Small intestine (tissue), 16 donors: ENCODE measurements at places on chromosomes 1 and 21. TPM values are rescaled to one million over a fixed set of nuclear protein-coding genes. Genes with fewer than 3 reads are reported as not detected.

- no peaks in the 10 kb centered on the region for H3K27me3 ChIP-seq
- H3K4me3 ChIP-seq, result no peak overlapping the region
- no peak overlapping the region for H3K27ac ChIP-seq
- no peaks in the 10 kb centered on the region for H3K4me1 ChIP-seq
- peak; percentile 20 for DNase-seq
Observed at GRCh38 chr1:42852608-42852980, 6.2 kb downstream of the ZNF691 start.

- DNase-seq, result no peak
- peak overlapping the region; percentile 93 for H3K27ac ChIP-seq
- peaks cover 12% of the 10 kb centered on the region for H3K36me3 ChIP-seq
- H3K27me3 ChIP-seq, result no peaks in the 10 kb centered on the region
- H3K4me1 ChIP-seq, result peaks cover 10% of the 10 kb centered on the region
- no peak overlapping the region for H3K4me3 ChIP-seq
Observed at GRCh38 chr21:34520764-34521508, 8.9 kb upstream of the KCNE1 start.

DNA sequence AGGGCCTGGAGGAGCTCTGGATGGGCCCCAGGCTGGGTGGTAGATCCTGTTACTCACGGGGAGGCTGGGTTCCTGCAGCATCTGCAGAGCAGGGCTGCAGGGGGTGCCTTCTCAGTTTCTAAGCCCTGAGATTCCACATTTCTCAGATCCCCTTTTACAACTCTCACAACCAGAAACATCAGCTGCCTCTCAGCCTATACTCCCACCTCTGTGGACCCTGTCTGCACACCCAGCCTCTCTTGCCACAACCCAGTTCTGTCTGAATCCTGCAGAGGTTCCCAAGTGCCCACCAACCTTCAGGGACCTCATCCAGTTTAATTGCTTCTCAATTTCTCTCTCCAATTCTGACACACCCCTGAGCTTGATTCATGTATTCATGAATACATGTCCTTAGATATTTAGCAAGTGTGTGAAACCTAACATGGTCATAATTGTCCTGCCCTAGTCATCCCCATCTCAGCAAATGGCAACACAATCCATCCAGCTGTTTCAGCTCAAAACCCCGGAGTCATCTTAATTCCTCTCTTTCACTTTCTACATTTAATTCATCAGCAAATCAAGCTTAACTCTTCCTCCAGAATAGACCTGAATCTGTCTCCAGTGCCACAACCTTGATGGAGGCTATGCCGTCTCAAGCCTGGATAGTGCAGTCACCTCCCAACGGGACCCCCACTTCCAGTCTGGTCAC is 57.0 kb upstream of the NEK2 start:
- H3K27ac ChIP-seq, result no peak overlapping the region
- H3K27me3 ChIP-seq, result no peaks in the 10 kb centered on the region
- DNase-seq, result no peak
- H3K36me3 ChIP-seq, result no peaks in the 10 kb centered on the region

DNA sequence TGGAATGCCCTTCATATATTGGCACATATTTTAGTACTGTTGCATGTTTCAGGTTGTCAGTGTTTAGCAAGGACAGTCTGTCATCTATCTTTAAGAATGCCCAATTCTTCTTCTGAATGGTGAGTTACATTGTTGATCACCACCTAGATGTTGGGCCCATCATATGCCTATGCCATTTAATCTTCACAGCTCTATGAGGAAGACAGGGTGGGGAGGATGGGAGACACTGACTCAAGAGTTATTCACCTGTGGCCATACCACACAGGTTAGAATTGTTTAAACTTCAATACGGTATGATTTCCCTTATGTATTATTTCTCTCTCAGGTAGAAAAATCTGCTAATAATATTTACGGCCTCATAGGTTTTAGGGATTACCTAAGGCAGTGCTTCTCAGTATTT is 44.8 kb downstream of the MPZL1 start:
- no peak for DNase-seq
- H3K27ac ChIP-seq, result no peak overlapping the region
- no peaks in the 10 kb centered on the region for H3K4me1 ChIP-seq
- no peak overlapping the region for H3K4me3 ChIP-seq
- H3K27me3 ChIP-seq, result no peaks in the 10 kb centered on the region
- peaks cover 2% of the 10 kb centered on the region for H3K36me3 ChIP-seq

- H3K27ac ChIP-seq, result no peak overlapping the region
- H3K4me1 ChIP-seq, result no peaks in the 10 kb centered on the region
- no peaks in the 10 kb centered on the region for H3K27me3 ChIP-seq
- H3K4me3 ChIP-seq, result no peak overlapping the region
- DNase-seq, result no peak
Observed at GRCh38 chr1:195999022-195999421, 609.2 kb downstream of the KCNT2 start.

GRCh38 chr1:101295209-101295608 is 58.4 kb downstream of the S1PR1 start:
- H3K4me1 ChIP-seq, result no peaks in the 10 kb centered on the region
- no peak overlapping the region for H3K4me3 ChIP-seq
- peaks cover 4% of the 10 kb centered on the region for H3K27me3 ChIP-seq

DNA sequence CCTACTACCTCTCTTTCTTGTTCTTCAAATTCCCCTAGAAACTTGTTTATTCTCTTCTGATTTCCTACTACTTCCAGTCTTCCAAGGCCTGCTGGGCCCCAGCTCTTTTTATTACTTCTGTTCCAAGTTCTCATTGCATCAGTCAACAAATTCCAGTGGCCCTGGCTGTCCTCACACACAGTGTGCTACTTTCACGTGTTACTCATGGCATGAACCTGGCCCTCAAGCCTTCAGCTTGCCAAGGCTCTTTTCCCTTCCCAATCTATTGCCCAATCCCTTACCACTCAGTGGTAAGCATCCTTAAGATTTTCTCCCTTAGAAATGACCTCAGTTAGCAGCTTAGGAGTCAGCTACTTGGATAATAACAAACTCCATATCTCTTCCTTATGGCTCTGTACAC is 613.5 kb downstream of the LMO4 start:
- H3K4me3 ChIP-seq, result no peak overlapping the region
- H3K4me1 ChIP-seq, result no peaks in the 10 kb centered on the region
- peak; percentile 77 for DNase-seq

GRCh38 chr1:169484683-169485430 is 887 bp downstream of the SLC19A2 start:
- H3K4me1 ChIP-seq, result peaks cover 28% of the 10 kb centered on the region
- H3K27ac ChIP-seq, result peak overlapping the region; percentile 91
- no peaks in the 10 kb centered on the region for H3K36me3 ChIP-seq

GRCh38 chr1:54806931-54807611 is 5.9 kb upstream of the TTC22 start:
- no peak for DNase-seq
- no peak overlapping the region for H3K4me3 ChIP-seq
- peak overlapping the region; percentile 33 for H3K27ac ChIP-seq
- peaks cover 19% of the 10 kb centered on the region for H3K4me1 ChIP-seq

DNA sequence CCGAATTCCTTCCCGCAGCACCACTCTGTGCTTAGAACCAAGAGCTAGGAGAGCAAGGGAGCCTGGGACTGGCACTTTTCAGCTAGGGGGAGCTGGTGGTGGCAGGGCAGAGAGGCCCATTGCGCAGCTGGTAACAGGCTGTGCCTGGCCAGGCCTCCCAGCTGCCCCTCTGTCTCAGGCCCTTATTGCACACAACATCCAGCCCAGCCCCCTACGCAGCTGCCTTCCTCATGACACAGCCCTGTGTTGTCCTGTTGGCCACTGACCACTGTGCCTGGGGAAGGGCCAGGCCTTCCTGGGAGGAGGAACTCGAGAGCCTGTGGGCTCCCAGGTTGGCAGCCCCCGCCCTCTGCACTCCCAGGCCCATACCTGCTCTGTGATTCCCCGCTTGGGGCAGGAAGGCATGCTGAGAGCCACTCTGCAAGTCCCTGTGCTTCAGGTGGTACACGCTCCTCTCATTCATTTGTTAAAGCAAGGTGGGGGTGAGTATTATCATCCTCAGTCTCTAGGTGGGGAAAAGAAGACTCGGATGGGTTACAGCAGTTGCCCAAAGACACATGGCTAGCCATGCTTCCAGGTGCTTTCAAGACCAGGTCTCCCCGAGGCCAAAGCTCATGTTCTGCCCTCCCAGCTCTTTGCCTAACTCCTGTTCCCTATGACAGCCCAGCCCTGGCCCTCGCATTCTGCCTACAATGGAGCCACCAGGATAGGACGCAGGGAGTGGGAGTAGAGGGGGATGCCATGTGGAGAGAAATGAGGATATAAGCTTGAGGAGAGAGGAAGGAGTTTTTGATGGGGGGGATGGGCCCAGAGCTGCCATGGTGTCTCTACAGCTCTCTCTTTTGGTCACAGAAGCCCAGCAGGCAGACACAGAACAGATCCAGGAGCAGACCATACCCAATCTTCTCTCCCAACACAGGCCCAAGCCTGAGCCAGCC is 81.8 kb downstream of the TMEM53 start:
- no peak overlapping the region for H3K27ac ChIP-seq
- H3K27me3 ChIP-seq, result no peaks in the 10 kb centered on the region
- no peak overlapping the region for H3K4me3 ChIP-seq
- H3K4me1 ChIP-seq, result peaks cover 23% of the 10 kb centered on the region
- no peak for DNase-seq

GRCh38 chr1:193417945-193418744 is 231.7 kb upstream of the B3GALT2 start:
- DNase-seq, result peak; percentile 79
- no peak overlapping the region for H3K4me3 ChIP-seq
- peak overlapping the region; percentile 17 for H3K27ac ChIP-seq
- no peaks in the 10 kb centered on the region for H3K36me3 ChIP-seq
- no peaks in the 10 kb centered on the region for H3K4me1 ChIP-seq
- no peaks in the 10 kb centered on the region for H3K27me3 ChIP-seq

GRCh38 chr1:6087377-6087772 is 41.7 kb downstream of the KCNAB2 start:
- no peaks in the 10 kb centered on the region for H3K4me1 ChIP-seq
- no peak overlapping the region for H3K27ac ChIP-seq
- H3K4me3 ChIP-seq, result no peak overlapping the region
- H3K36me3 ChIP-seq, result no peaks in the 10 kb centered on the region
- H3K27me3 ChIP-seq, result no peaks in the 10 kb centered on the region

GRCh38 chr1:16727190-16728111 is 12.9 kb upstream of the RNU1-4 start:
- DNase-seq, result no peak
- peaks cover 11% of the 10 kb centered on the region for H3K27me3 ChIP-seq
- H3K36me3 ChIP-seq, result no peaks in the 10 kb centered on the region
- no peaks in the 10 kb centered on the region for H3K4me1 ChIP-seq
- no peak overlapping the region for H3K27ac ChIP-seq
- H3K4me3 ChIP-seq, result no peak overlapping the region

GRCh38 chr1:62213075-62213914 is 18.6 kb downstream of the L1TD1 start:
- no peaks in the 10 kb centered on the region for H3K4me1 ChIP-seq
- no peak overlapping the region for H3K27ac ChIP-seq
- H3K27me3 ChIP-seq, result no peaks in the 10 kb centered on the region
- DNase-seq, result no peak

DNA sequence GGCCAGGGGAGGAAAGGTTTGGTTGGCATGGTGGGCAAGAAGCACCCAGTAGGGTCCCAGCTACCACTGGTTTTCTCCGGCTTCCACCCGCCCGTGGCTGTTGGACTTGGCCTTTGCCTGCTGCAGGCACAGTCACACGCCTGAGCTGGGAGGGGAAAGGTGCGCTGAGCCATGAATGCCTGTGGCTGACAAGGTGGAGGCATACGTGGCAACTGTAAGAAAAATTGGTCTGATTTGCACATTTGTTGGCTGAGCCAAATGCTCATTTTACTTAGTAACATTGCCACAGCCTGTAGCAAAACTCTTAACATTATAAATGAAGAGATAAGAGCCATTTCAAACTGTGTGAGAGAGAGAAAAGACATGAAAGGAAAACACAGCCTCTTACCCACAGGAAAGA is 191.6 kb downstream of the PTPRC start:
- H3K4me3 ChIP-seq, result no peak overlapping the region
- H3K27ac ChIP-seq, result no peak overlapping the region
- no peak for DNase-seq
- no peaks in the 10 kb centered on the region for H3K36me3 ChIP-seq
- H3K4me1 ChIP-seq, result no peaks in the 10 kb centered on the region

DNA sequence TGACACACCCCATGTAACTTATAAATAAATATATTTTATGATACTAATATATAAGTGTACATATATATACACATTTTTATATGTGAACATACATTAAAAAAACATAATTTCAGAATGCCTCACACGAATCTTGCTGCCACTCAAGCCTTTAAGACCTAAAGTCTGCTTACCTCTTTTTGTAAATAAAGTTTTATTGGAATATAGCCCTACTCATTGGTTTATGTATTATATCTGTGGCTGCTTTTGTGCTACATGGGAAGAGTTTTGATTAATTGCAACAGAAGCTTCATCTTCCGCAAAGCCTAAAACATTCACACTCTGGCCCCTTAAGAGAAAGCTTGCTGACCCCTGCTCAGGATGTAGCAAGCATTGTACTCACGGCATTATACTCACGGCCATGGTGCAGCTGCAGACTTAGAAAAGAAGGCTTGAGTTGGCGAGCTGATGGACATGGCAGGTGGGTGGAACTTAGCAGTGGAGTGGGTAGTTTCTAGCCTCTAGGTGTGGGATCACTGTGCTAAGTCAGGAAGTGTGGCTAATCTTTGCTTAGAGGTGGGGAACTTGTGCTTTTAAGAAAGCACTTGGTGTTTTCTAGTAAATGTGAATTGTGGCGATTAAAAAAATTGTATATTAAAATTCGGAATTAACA is 80.8 kb downstream of the DYRK1A start:
- H3K36me3 ChIP-seq, result peaks cover 2% of the 10 kb centered on the region
- H3K27me3 ChIP-seq, result no peaks in the 10 kb centered on the region
- DNase-seq, result no peak

GRCh38 chr1:205676597-205676996 is 3.7 kb downstream of the SLC45A3 start:
- no peaks in the 10 kb centered on the region for H3K4me1 ChIP-seq
- H3K36me3 ChIP-seq, result no peaks in the 10 kb centered on the region
- DNase-seq, result peak; percentile 66
- no peaks in the 10 kb centered on the region for H3K27me3 ChIP-seq
- H3K4me3 ChIP-seq, result no peak overlapping the region

GRCh38 chr1:152029144-152029928 is 7.5 kb downstream of the S100A11 start:
- H3K27me3 ChIP-seq, result no peaks in the 10 kb centered on the region
- no peak overlapping the region for H3K27ac ChIP-seq
- no peak overlapping the region for H3K4me3 ChIP-seq
- H3K36me3 ChIP-seq, result peaks cover 11% of the 10 kb centered on the region

- H3K36me3 ChIP-seq, result no peaks in the 10 kb centered on the region
- H3K27me3 ChIP-seq, result no peaks in the 10 kb centered on the region
- H3K4me3 ChIP-seq, result no peak overlapping the region
- H3K27ac ChIP-seq, result no peak overlapping the region
- no peaks in the 10 kb centered on the region for H3K4me1 ChIP-seq
Observed at GRCh38 chr1:209486861-209487593, 96.5 kb upstream of the CAMK1G start.

- H3K4me3 ChIP-seq, result no peak overlapping the region
- no peaks in the 10 kb centered on the region for H3K36me3 ChIP-seq
- DNase-seq, result no peak
- no peaks in the 10 kb centered on the region for H3K4me1 ChIP-seq
- no peak overlapping the region for H3K27ac ChIP-seq
Observed at GRCh38 chr1:185636848-185637247, 97.3 kb upstream of the HMCN1 start.

- DNase-seq, result peak; percentile 79
- H3K4me3 ChIP-seq, result no peak overlapping the region
- no peak overlapping the region for H3K27ac ChIP-seq
- no peaks in the 10 kb centered on the region for H3K27me3 ChIP-seq
- peaks cover 8% of the 10 kb centered on the region for H3K4me1 ChIP-seq
Observed at GRCh38 chr1:213564215-213564659, 423.5 kb upstream of the PROX1 start.

Gene FMO2
- 1.6 TPM for polyA plus RNA-seq

Gene UTS2
- polyA plus RNA-seq, result 0.68 TPM

Gene CCDC27
- polyA plus RNA-seq, result not detected

Gene TMEM52
- polyA plus RNA-seq, result 4.1 TPM

Gene RGS4
- polyA plus RNA-seq, result not detected

Gene CELA3B
- polyA plus RNA-seq, result 0.28 TPM

Gene EGLN1
- 15.1 TPM for polyA plus RNA-seq

Gene FMO4
- polyA plus RNA-seq, result 24.1 TPM
